Left renal cortex interstitium (tissue), 4 donors: ENCODE measurements at places on chromosomes 7 and 10. TPM values are rescaled to one million over a fixed set of nuclear protein-coding genes. Genes with fewer than 3 reads are reported as not detected.

Gene NHLRC2
- polyA plus RNA-seq = 15.8 TPM

DNA sequence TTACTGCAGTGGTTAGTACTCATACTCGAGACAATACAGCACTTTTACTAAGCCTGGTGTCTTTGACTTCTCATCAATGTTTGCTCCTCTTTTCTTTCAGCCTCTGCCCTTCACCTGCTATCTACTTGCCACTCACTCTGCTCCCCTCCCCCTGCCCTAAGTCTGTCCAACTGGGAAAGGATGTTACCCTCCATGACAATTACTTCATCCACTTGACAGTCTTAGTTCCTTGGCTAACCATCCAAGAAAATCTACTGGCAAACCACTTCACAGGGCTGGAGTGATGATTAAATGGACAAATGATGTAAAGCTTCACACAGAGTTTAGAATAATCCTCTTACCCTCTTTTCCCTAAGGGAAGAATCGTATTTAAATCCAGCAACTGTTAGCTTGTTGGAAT is 8.2 kb upstream of the DLD start:
- DNase-seq = no peak

- no peak for DNase-seq
Measured at GRCh38 chr10:92590623-92591549, 2.0 kb upstream of the KIF11 start.

Gene TMEM184A
- polyA plus RNA-seq = 4.5 TPM

DNA sequence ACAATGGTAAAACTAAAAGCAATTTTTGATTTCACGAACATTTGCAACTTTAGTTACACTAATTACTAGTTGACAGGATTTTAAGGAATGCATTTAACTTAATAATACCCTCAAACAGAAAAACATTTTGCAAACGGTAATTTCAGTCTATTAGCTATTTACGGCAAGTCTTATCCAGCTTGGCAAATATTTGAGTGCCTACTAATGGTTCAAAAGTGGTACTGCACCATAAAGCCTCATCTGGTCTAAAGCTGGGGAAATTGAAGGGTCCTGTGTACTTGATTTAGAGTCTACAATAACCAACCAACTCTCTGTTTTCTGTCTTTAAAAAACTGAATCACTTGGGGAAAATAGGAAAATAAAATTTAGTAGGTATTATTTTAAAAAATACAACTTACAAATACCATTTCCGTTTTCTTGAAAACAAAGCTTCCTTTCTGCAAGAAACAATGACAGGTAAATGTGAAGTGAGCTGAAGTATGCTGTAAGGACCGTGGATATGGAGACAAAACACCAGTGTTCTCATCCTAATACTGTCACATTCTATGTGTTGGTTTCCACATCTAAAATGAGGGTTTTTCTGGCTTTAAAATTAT is 142.3 kb downstream of the VPS50 start:
- no peak for DNase-seq

DNA sequence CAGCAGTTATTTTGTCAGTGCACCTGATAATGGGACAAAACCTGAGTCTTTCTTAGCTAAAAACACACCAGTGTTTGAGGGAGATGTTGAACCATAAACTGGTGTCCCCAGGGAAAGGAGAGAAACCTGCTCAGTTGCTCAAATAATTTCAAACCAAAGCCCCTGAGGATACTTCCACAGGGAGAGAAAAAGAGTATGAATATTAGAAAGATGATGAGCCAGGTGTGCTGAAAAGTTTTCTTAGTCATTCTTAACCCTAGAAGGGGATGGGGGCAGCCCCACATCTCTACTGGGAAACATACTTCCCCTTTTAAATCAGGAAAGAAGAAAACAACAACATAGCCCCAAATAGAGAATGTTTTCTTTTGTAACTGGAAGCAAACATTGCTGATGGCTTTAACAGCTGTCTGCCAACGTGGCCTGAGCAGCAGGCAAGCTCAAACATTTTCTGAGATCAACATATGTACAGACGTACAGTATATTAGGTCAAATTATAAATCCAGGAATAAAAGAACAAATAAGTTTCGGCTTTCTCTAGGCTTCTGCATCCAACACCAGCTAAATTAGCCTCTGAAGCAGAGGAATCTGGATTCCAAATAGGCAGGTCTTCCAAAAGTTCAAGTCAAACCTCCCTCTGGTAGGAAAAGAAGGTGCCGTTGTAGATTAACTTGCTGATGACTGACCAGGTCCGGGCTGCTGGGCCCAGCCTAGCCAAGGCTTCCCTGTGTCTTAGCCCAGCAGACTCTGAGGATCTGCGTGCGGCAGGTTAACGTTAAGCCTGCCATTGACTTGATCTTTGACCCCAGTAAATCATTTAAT is 30.5 kb upstream of the FBXW4 start:
- DNase-seq = no peak

Gene SP4
- polyA plus RNA-seq = 13.8 TPM

DNA sequence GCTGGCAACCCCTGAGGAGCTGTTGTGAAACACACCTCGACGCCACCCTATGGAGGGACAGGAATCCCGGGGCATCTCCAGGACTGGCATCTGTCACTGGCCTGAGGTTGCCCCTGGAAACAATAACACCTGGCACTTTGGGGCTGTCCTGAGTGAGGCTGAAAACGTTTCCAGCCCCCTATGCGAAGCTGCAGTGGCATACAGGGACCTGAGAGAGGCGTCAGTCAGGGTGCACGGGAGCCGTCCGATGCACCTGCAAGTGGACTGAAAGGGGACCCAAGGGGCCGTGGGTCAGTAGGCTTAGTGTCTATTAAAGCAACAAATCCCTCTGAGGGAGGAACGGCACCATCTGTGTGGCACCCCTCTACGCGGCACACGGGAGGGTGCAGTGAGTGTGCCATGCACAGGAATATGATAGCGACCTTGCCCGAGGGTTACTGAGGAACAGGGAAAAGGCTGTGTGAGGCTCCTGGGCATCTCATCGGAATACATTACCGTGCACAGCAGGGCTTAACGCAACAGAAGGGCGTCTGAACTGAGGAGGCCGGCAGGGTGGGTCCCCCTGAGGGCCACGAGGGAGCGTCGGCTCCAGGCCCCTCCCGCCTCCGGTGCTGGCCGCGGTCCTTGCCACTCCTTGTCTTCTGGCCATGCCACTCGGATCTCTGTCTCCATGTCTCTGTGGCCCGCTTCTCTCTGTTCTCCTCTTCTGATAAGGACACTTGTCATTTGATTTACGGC is 50.4 kb downstream of the FOXL3 start:
- no peak for DNase-seq

Gene SPDYE9
- polyA plus RNA-seq = 1.2 TPM

- DNase-seq = no peak
Measured at GRCh38 chr10:101293007-101293723, 60.8 kb upstream of the BTRC start.

Gene NEBL
- 87.0 TPM for polyA plus RNA-seq

DNA sequence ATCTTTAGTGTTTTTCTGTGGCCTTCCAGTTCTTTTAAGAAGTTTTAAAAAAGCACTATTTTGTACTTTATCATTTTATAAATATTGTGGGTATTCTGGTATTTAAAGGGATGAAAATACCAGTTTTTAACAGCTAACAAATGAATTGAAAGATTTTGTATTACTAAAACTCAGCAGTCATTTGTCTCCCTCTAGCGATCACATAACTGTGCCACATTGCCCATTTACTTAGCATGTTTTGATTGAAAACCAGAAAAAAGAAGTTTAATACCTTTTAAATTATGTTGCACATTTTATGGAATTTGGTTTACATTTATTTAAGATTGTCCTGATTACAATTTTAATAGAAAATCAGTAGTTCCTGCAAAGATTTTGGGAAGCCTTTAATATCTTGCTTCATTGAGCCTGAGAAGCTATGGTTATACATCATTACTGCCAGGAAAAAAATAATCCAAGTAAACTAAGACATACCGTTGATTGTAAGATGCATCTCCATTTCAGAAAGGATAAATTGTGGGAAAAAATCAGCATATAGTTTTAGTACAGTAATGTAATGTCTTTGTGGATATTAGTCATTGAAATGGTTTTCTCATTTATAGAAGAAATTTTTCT is 34.9 kb downstream of the TAX1BP1 start:
- no peak for DNase-seq

DNA sequence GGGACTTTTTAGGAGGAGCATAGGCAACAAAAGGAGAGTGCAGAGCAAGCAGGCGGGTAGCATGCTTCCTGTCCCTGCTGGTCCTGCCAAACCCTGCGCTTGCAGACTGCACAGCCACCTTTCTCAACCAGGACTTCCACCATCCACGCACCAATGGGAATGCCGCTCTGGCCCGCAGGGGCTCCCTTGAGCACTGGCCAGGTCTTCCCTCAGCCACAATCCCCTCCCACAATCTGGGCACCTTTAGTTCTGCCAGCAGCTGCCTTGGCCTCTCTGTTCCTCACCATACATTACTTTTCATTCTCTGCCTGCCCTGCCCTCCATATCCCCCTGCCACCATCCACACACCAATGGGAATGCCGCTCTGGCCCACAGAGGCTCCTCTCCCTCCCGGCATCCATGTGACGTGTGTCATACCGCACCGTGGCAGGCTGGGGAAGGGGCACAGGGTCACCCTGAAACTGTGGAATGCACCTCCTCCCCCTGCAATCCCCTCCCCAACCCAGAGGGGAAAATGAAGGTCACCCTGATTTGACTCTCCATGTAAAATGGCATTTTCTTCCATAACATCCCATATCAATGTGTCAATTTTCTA is 97.3 kb upstream of the MACROH2A2 start:
- no peak for DNase-seq

Gene DYNC1I1
- 0.62 TPM for polyA plus RNA-seq

Gene NUTM2B
- polyA plus RNA-seq = 2.9 TPM

GRCh38 chr7:5838761-5839500 is 41.7 kb upstream of the OCM start:
- DNase-seq = peak; percentile 18

DNA sequence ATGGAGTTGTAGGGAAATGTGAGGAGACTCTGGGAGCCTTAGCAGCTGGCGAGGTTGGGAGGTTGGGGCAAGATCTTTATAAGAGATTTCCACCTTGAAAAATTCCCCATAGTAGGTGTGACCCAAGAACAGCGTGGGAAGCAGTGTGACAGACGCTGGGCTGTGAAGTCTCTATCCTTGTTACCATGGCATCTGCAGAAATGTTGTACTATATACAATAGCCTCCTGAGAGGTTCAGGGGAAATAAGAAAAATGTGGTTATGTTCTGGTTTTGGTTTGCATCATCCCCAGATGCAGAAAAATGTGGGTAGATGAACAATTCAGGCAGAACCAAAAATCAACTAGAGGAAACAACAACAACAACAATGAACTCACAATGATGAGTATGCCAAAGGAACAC is 498.6 kb downstream of the SH2D4B start:
- no peak for DNase-seq

Gene SLC29A4
- polyA plus RNA-seq = 26.9 TPM

- no peak for DNase-seq
Measured at GRCh38 chr10:68553138-68553537, 7.0 kb upstream of the TET1 start.

Gene LRRC18
- 0.19 TPM for polyA plus RNA-seq

- no peak for DNase-seq
Measured at GRCh38 chr7:29442146-29442545, 121.5 kb upstream of the PRR15 start.

Gene ZNF33B
- polyA plus RNA-seq = 47.3 TPM

- DNase-seq = peak; percentile 72
Measured at GRCh38 chr10:33804584-33804983, 470.1 kb upstream of the NRP1 start.

DNA sequence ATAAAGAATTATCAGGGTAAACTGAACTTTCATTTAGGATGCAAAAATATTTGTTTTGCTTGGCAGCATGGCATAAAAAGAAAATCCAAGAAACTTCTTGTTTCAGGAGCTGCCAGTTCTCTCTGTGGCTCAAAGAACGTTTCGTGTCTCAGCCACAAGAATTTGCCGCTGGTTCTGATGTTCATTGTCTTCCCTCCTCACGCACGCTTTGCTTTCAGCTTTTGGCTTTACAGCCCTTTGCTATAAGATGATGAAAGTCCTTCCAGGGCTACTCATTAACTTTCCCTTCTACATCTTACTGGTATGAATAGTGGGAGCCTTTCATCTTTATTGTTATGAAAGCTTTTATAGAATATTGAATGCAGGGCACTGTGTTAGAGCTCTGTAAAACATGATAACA is 124.7 kb downstream of the BICC1 start:
- DNase-seq = no peak

DNA sequence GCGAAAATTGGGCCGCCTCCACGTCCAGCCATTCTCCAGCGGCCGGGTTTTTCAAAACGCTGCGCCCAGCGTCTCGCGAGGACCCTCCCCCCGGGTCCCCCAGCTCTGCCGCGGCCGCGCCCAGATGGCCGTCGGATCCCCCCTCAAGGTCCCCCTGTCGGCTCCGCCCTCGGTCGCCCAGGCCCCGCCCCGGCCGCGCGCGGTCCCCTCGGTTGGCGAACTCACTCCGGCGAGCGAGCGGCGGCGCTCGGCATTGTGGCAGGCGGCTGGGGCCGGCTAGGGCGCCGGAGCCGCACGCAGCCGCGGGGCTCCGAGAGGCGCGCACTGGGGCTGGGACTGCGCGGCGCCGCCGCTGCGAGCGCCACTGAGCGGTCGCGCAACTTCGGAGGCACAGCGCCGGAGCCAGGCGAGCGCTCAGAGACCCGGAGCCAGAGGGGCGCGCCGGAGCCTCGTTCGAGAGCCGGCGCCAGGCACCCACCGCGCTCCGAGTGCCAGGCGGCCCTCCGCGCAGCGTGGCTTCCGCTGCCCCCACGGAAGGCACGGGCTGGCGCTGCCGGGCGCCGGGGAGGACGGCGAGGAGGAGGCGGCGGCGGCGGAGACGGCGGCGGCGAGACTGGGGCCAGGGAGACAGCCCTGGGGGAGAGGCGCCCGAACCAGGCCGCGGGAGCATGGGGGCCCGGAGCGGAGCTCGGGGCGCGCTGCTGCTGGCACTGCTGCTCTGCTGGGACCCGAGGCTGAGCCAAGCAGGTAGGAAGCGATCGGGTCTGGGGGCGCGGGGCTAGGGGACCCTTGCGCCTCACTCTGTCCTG is at the start of gene UNC5B:
Gene UNC5B (plus strand): TSS at position 253 of the 809 bp plus-strand sequence. CDS start 416 bp downstream, at position 669.
- DNase-seq = no peak

- no peak for DNase-seq
Measured at GRCh38 chr10:43078986-43079273, 2.1 kb downstream of the RET start.

- DNase-seq = no peak
Measured at GRCh38 chr10:113746217-113746957, 5.1 kb upstream of the PLEKHS1 start.

GRCh38 chr7:156222611-156223010 is 410.3 kb upstream of the SHH start:
- DNase-seq = no peak

DNA sequence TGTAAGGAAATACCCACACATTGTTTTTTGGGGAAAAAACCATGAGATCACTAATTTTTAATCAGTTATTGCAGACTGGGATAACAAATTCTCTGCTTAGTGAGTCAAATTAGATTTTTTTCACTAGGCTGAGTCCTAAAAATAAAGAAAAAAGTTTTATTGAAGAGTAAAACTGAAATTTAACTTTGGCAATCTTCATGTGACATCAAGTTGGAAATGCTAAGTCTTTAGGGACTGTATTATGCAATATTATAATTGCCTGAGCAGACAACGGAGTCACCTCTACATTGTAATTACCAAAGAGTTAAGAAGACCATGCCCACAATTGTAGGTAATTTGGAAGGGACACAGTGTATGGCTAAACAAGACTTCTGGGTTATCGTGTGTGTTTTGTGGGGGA is 2.2 kb upstream of the CLEC5A start:
- no peak for DNase-seq
